Activated CD4-positive, alpha-beta T cell treated with anti-CD3 and anti-CD28 coated beads, Interleukin-2, amount 10 ng/mL, durations not matched to agents 24 days and 14 days (primary cell): ENCODE measurements at places on chromosomes 16 and 17. TPM values are rescaled to one million over a fixed set of nuclear protein-coding genes. Genes with fewer than 3 reads are reported as not detected.

DNA sequence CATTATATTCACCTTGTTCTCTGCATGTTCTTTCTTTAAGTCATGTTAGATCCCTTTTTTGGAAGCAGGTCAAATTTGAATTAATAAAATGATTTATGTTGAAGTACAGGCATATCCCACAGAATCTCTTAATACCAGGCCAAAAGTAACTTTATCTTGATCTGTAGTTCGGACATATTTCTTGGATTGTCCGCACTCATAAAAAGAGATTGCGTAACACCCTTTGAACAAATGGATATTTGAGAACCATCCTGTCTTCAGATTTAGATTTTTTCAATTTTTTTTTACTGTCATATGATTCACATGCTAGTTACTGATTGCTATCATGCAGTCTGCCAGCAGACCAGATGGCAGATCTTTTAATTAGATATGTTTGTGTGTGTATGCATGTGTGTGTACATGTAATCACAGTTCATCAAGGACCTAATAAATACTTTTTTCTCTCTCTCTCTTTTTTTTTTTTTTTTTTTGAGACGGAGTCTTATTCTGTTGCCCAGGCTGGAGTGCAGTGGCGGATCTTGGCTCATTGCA lies 352.6 kb downstream of the WWOX start:
- H3K27ac ChIP-seq, result no peak overlapping the region
- DNase-seq, result no peak
- H3K4me1 ChIP-seq, result no peaks in the 10 kb centered on the region
- no peaks in the 10 kb centered on the region for H3K36me3 ChIP-seq
- no peak overlapping the region for H3K4me3 ChIP-seq

- H3K36me3 ChIP-seq, result no peaks in the 10 kb centered on the region
- peaks cover 3% of the 10 kb centered on the region for H3K27me3 ChIP-seq
- DNase-seq, result no peak
- no peak within 1 kb of the TSS for H3K27ac ChIP-seq
- H3K4me1 ChIP-seq, result no peaks in the 10 kb centered on the region
These were observed at the start of gene OR1A1 for GRCh38 chr17:3207367-3207766. OR1A1 (plus strand) TSS chr17:3207667; CDS start chr17:3215621, 7,954 bp downstream.

DNA sequence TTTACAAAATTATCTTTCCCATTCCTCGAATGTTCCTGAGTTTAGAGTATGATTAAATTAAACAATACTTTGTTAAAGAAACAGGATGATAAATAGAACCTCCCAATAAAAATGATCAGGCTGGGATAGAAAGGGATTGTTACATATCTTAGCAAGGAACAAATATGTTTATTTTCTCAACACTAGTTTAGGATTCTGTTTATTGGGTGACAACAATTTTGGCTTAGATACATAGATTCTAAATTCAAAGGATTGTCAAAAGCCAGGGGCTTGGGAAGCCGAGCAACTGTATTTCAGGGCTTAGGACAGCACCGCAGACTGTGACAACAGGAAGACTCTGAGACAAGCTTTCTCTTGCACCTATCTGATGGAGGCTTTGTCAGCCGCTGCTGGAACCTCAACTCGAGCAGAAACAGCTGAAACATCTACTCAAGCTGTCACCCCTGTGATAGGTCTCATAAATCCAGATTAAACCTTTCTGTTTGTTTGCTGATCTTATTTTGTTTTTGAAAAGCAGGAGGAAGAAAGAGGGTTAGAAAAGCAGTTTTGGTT lies 562.8 kb upstream of the ZFHX3 start:
- H3K27me3 ChIP-seq, result peaks cover 4% of the 10 kb centered on the region
- no peak for DNase-seq
- no peak overlapping the region for H3K4me3 ChIP-seq
- no peaks in the 10 kb centered on the region for H3K36me3 ChIP-seq
- no peak overlapping the region for H3K27ac ChIP-seq
- no peaks in the 10 kb centered on the region for H3K4me1 ChIP-seq

DNA sequence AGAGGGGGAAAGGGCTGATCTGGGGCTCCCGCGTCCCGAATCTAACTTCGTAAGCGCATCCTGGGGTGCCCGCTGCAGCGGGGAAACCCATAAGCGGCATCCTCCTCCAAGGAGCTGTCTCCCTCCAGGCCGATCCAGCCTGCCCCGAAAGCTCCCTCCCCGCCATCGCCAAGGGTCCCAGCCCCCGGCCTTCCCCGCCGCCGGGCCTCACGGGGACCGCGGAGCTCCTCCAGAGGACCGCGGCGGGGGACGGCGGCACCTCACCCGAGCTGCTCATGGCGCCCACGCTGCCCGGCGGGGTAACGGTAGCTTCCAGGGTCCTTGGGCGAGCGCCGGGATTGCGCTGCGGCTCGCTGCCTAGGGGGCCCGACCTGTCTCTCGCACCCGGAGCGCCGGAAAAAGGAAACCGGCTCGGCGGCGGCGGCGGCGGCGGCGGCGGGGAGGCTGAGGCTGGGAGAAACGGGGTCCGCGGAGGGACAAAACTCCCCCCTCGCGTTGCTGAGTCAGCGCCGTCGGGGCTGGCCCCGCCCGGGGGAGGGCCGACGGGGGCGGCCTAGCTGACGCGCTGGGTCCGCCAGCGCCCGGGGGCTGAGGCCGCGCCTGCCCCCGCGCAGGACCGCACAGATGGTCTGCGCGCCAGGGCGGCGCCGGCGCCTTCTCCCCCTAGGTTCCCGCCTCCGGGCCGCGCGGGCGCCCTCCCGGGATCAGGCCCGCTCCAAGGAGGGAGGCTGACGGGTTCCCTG lies at the start of gene BLMH:
BLMH (minus strand) TSS at position 402 of the 743 bp plus-strand sequence; CDS start at position 277, 125 bp downstream.
- peak; percentile 96 for DNase-seq
- peak within 1 kb of the TSS; percentile 91 for H3K27ac ChIP-seq

- H3K27ac ChIP-seq, result peak overlapping the region; percentile 96
- no peaks in the 10 kb centered on the region for H3K27me3 ChIP-seq
- H3K4me1 ChIP-seq, result peaks cover 51% of the 10 kb centered on the region
- peaks cover 26% of the 10 kb centered on the region for H3K36me3 ChIP-seq
These were observed 87.8 kb downstream of the SMG6 start for GRCh38 chr17:2215616-2216364.

- no peak overlapping the region for H3K27ac ChIP-seq
- DNase-seq, result no peak
- H3K27me3 ChIP-seq, result peaks cover 4% of the 10 kb centered on the region
These were observed 26.7 kb upstream of the IRX6 start for GRCh38 chr16:55297062-55297909.

DNA sequence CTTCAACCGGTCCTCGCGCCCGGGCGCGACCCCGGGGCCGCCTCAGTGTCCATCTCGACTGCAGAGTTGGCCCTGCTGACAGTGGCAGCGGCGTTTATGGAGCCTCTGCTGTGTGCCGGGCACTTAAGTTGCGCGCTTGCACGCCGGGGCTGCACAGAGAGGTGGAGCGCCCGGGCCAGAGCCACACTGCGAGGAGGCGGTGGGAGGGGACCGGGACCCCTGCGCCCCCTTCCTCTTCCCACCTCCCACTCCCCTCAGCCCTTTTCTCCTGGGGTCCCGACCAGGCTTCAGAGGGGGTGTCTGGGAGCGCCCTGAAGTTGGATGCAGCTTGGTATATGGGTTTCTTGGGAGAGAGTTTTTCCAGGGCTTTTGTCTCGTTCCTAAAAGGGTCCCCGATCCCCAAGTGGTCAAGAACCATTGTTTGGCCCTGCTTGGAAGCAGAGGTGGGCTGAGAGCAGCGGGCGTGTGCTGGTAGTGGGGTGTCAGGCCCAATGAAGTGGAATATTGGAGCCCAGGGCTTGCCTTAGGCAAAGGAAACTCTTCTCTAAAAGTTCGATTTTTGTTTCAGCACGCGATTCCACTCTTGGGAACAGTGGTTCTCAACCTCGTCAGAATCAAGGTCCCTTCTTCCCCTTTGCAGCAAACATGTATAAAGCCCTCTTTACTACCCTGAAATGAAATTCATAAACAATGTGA lies 605 bp downstream of the MRTFB start:
- no peaks in the 10 kb centered on the region for H3K36me3 ChIP-seq
- DNase-seq, result no peak
- peak overlapping the region; percentile 87 for H3K4me3 ChIP-seq
- peak overlapping the region; percentile 71 for H3K27ac ChIP-seq
- peaks cover 10% of the 10 kb centered on the region for H3K4me1 ChIP-seq

DNA sequence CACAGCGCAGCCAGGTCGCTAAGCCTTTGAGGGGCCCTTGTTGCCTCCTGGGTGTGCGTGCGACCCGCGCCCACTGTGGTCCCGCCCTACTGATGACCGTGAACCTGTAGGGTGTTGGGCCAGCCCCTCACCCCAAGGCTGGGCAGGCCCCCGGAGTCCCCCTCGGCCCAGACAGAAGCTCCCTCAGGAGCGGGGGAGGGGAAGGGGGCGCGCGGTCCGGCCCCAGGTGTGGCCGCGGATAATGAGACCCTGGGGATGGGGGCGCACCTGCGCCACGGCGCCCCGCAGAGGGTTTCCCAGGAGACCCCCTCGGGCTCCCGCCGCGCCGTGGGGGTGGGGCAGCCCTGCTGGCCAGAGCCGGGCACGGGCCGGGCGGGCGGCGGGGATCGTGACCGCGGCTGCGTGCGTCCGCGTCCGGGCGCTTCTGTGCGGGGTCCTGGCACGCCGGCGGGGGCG lies 358 bp upstream of the ARHGDIG start:
- peaks cover 3% of the 10 kb centered on the region for H3K4me1 ChIP-seq
- no peak overlapping the region for H3K27ac ChIP-seq
- H3K27me3 ChIP-seq, result peaks cover 29% of the 10 kb centered on the region

DNA sequence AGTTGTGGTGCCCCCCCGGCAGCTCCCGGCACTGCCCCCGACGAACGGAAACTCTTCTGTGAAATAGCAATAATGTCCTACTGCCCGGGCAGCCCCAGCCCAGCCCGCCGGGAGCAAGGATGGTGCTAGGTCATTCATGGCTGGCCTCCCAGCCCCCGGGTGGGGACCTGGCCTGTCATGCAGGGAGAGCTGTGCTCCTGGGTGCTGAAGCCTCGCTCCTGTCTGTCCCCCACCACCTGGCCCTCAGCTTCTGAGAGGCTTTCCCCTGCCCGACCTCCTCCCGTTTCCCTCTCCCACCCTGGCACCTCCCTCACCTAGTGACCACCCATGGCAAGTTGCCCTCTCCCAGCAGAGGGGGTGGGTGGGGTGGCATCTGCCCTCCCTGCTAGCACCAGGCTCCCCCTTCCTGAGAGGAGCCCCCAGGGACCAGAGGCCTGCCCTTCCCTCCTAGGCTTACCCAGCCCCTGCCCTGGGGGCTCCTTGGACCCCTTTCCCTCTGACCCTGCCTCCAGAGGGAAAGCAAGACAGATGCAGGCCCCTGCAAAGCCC lies 13.5 kb downstream of the PAM16 start:
- H3K36me3 ChIP-seq, result peaks cover 5% of the 10 kb centered on the region
- no peaks in the 10 kb centered on the region for H3K27me3 ChIP-seq
- DNase-seq, result no peak
- no peak overlapping the region for H3K27ac ChIP-seq
- H3K4me1 ChIP-seq, result no peaks in the 10 kb centered on the region
- H3K4me3 ChIP-seq, result no peak overlapping the region

- H3K4me1 ChIP-seq, result no peaks in the 10 kb centered on the region
- H3K27me3 ChIP-seq, result peaks cover 38% of the 10 kb centered on the region
- no peak overlapping the region for H3K27ac ChIP-seq
- DNase-seq, result no peak
- no peak overlapping the region for H3K4me3 ChIP-seq
These were observed 4.1 kb downstream of the PRCD start for GRCh38 chr17:76543826-76544545.

- H3K27ac ChIP-seq, result no peak overlapping the region
- DNase-seq, result no peak
These were observed 210.2 kb downstream of the MSI2 start for GRCh38 chr17:57466521-57466920.

- no peaks in the 10 kb centered on the region for H3K27me3 ChIP-seq
- DNase-seq, result no peak
- H3K36me3 ChIP-seq, result no peaks in the 10 kb centered on the region
- H3K4me1 ChIP-seq, result peaks cover 2% of the 10 kb centered on the region
These were observed 31.4 kb upstream of the CDC42EP4 start for GRCh38 chr17:73343168-73343634.

GRCh38 chr17:81871387-81872230 lies 472 bp upstream of the ARHGDIA start:
- no peaks in the 10 kb centered on the region for H3K27me3 ChIP-seq
- DNase-seq, result peak; percentile 99
- peak overlapping the region; percentile 87 for H3K4me3 ChIP-seq
- peaks cover 29% of the 10 kb centered on the region for H3K36me3 ChIP-seq

GRCh38 chr16:70466805-70467076 lies 12.3 kb downstream of the FCSK start:
- peaks cover 4% of the 10 kb centered on the region for H3K36me3 ChIP-seq
- no peak overlapping the region for H3K27ac ChIP-seq
- no peaks in the 10 kb centered on the region for H3K27me3 ChIP-seq
- H3K4me3 ChIP-seq, result no peak overlapping the region
- no peaks in the 10 kb centered on the region for H3K4me1 ChIP-seq

- no peak overlapping the region for H3K27ac ChIP-seq
- H3K36me3 ChIP-seq, result peaks cover 3% of the 10 kb centered on the region
- H3K4me3 ChIP-seq, result no peak overlapping the region
- peaks cover 3% of the 10 kb centered on the region for H3K4me1 ChIP-seq
- H3K27me3 ChIP-seq, result no peaks in the 10 kb centered on the region
These were observed 30.4 kb upstream of the ERN1 start for GRCh38 chr17:64160378-64160777.

DNA sequence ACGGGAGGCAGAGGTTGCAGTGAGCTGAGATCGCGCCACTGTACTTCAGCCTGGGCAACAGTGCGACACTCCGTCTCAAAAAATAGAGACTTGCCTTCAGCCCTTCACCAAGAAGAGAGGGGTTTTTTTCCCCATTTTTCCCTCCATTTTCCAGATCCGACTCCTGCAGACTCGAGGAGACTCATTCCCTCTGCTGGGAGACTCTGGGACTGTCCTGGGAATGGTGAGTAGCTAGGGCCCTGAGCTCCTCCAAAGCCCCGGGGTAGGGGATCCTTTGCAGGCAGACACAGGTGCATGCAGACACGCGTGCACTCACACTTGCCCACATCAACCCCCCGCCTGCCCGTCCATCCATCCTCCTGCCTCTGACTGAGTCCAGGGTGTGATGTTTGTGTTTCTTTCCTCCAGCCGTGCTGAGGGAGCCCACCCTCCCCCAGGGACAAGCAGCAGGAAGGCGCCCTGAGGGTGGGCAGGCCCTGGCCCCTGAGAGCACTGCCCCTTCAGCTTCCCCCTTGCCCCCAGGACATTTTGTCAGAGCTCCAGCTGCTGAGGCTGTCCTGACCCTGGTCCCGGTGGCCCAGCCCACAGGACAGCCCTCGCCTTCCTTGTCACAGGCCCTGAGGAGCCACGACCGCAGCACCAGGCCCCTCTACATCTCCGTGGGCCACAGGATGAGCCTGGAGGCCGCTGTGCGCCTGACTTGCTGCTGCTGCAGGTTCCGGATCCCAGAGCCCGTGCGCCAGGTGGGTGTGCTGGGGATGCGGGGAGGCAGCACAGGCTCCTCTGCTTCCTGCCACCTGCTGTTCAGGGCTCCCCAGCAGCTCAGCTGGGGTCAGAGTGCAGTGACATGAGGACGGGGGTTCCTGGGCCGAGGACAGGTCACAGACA lies 10.2 kb downstream of the ENDOV start:
- H3K36me3 ChIP-seq, result no peaks in the 10 kb centered on the region
- H3K27ac ChIP-seq, result no peak overlapping the region
- H3K4me1 ChIP-seq, result peaks cover 13% of the 10 kb centered on the region
- H3K27me3 ChIP-seq, result no peaks in the 10 kb centered on the region

The DNAJA3 gene
- total RNA-seq, result 106 and 108 TPM in 2 replicates

The CMTM2 gene
- 0.51 and 0.95 TPM in 2 replicates for total RNA-seq

The ZNF646 gene
- 21.1 and 23.3 TPM in 2 replicates for total RNA-seq

The SSTR5 gene
- not detected in 2 replicates for total RNA-seq

The AANAT gene
- not detected in 2 replicates for total RNA-seq

The PLEKHH3 gene
- 0.77 and 1.1 TPM in 2 replicates for total RNA-seq

The CCL13 gene
- total RNA-seq, result not detected in 2 replicates

The CA5A gene
- not detected in 2 replicates for total RNA-seq

The RNF112 gene
- 0.40 TPM in 1 of 2 replicates, not detected in the other for total RNA-seq
